ENCODE measurements at places on chromosomes 5 and 9. TPM values are rescaled to one million over a fixed set of nuclear protein-coding genes. Genes with fewer than 3 reads are reported as not detected.

Gene SNAPC3
- 27.3 TPM for polyA plus RNA-seq

Gene F2RL2
- polyA plus RNA-seq = 60.8 TPM

Gene PCDHA2
- polyA plus RNA-seq = not detected

Gene PCDHB12
- 0.13 TPM for polyA plus RNA-seq

Gene KIF20A
- 54.5 TPM for polyA plus RNA-seq

Gene IFNA2
- polyA plus RNA-seq = not detected

Gene PCDHB9
- polyA plus RNA-seq = 0.49 TPM

Gene PCDHGA4
- polyA plus RNA-seq = 4.0 TPM

Gene PRR16
- polyA plus RNA-seq = 48.7 TPM

Gene CAAP1
- polyA plus RNA-seq = 9.8 TPM

Gene PCDHGA6
- 4.3 TPM for polyA plus RNA-seq

Gene KIF12
- 0.07 TPM for polyA plus RNA-seq

Gene PCDHGA1
- 1.9 TPM for polyA plus RNA-seq

Gene GRIA1
- 6.7 TPM for polyA plus RNA-seq

Gene PAEP
- not detected for polyA plus RNA-seq

Gene GDNF
- 1.3 TPM for polyA plus RNA-seq

Gene FAM169A
- 0.48 TPM for polyA plus RNA-seq

Gene CARD9
- 21.3 TPM for polyA plus RNA-seq

Gene ENHO
- polyA plus RNA-seq = not detected

Gene PCDHGA2
- 6.8 TPM for polyA plus RNA-seq

Gene PCDHGA10
- polyA plus RNA-seq = 3.9 TPM

Gene FGF1
- 19.2 TPM for polyA plus RNA-seq

Gene TAF11L7
- polyA plus RNA-seq = not detected

Gene KIF24
- 1.6 TPM for polyA plus RNA-seq

Gene SSNA1
- polyA plus RNA-seq = 53.8 TPM

Gene TAS2R1
- polyA plus RNA-seq = 0.06 TPM

Gene KCNIP1
- polyA plus RNA-seq = not detected

Gene PCDHA9
- polyA plus RNA-seq = 0.06 TPM

Gene CDH9
- not detected for polyA plus RNA-seq

Gene IL13
- not detected for polyA plus RNA-seq

Gene OR1N1
- polyA plus RNA-seq = not detected

Gene SLC6A7
- not detected for polyA plus RNA-seq

Gene MEIKIN
- polyA plus RNA-seq = not detected

Gene FAM120AOS
- 51.6 TPM for polyA plus RNA-seq

Gene MYMK
- not detected for polyA plus RNA-seq

Gene CCDC107
- 27.9 TPM for polyA plus RNA-seq

Gene PHF24
- polyA plus RNA-seq = 0.02 TPM

Gene MACROH2A1
- 96.0 TPM for polyA plus RNA-seq

Gene CHMP5
- 84.9 TPM for polyA plus RNA-seq

Gene ARID3C
- not detected for polyA plus RNA-seq

Gene NAA35
- polyA plus RNA-seq = 9.8 TPM

Gene BTNL9
- polyA plus RNA-seq = not detected

Gene PRDM9
- polyA plus RNA-seq = not detected

Gene GMCL2
- polyA plus RNA-seq = not detected

Gene C1QTNF3
- 2.2 TPM for polyA plus RNA-seq

Gene BBLN
- 60.4 TPM for polyA plus RNA-seq

Gene EIF4EBP3
- 7.9 TPM for polyA plus RNA-seq
